ENCODE measurements at places on chromosomes 16 and 17.

GRCh38 chr16:56795011-56795410 lies 65.1 kb downstream of the NUP93 start:
- no peak for DNase-seq

GRCh38 chr17:71809537-71809936 lies 311.3 kb upstream of the SOX9 start:
- DNase-seq, result no peak

- no peak for DNase-seq
These were observed 49.9 kb upstream of the TANGO6 start for GRCh38 chr16:68793401-68793857.

GRCh38 chr17:48954300-48954755 lies 9.7 kb upstream of the SNF8 start:
- peak; percentile 68 for DNase-seq

DNA sequence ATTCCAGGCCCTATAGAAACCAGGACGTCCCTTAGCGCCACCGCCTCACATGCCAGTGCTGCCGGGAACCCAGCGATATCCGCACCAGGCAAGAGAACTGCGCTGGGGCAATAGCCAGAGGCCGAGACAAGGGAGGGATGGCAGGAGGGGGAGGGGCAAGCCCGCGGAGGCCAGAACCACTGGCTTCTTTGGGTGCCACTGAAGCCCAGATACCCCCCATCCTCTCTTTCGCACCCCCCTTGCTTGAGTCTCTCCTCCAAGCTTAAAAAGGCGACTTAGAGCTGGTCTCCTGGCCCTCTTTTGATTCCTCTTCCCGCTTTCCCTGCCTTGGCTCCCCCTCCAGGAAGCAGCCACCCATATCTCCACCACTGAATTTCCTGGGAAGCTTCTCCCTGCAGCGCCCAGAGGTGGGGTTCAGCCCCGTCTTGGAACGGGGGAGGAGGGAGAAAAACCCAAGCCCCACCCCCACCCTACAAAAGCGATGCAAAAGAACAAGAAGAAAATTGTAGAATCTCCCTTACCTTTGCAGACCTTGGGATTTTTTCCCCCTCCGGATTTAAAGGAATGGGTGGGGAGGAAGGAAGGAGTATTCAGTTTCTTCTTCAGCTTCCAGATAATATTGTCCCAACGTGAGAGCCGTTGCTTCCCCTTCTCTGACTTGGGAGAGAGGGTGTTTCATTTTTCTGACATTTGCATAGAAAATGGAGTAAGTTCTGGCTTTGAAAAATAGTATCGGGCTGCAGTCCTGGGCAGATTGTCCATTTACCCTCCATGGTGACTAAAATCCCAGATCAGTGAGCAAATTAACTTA lies 622 bp downstream of the HOXB6 start:
- DNase-seq, result no peak

- DNase-seq, result no peak
These were observed 11.4 kb downstream of the LIMD2 start for GRCh38 chr17:63688396-63689020.

All from HuH-7 (cell line).